ENCODE measurements at places on chromosomes 3 and 15.
A peak's percentile ranks its signal among the peaks of the same experiment; 100 is the strongest.

DNA sequence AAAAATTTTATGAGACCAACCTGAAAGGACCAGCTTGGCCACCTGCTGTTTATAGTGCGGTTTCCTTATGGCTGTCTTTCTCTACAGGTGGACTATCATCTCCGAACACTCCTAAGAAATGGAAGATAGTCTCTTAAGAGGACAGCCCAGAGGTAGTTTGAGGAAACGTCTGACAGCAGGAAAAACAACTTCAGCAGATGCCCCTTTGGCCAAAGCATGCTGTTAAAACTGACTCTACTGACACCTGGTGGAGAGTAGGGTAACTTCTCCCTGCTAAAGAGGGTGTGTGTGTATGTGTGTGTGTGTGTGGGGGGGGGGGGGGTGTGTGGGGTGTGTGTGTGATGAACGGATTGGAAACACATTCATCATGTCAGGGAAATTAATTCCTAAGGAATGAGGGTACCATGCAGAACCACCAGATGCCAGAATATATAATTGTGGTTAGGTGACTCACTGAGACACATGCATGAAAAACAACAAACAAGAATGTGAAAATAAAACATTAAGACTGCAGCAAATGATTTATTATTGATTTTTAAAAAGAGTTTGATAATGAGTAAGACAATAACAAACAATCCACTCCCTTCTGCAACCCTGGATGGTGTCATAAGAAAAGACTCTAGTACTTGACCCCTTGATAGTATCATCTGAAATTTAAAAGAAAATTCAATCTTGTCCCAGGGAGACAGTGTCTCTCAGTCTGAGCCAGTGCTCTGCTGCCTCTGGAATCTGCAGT is 256.5 kb downstream of the THRB start:
- H3K4me1 ChIP-seq: peaks cover 38% of the 10 kb centered on the region
- no peak overlapping the region for H3K4me3 ChIP-seq
- H3K36me3 ChIP-seq: no peaks in the 10 kb centered on the region
- H3K27ac ChIP-seq: no peak overlapping the region
- H3K27me3 ChIP-seq: no peaks in the 10 kb centered on the region

- no peaks in the 10 kb centered on the region for H3K4me1 ChIP-seq
- DNase-seq: no peak
- no peaks in the 10 kb centered on the region for H3K36me3 ChIP-seq
- no peaks in the 10 kb centered on the region for H3K27me3 ChIP-seq
Observed at GRCh38 chr3:110733045-110733444, 338.6 kb upstream of the NECTIN3 start.

- no peak for DNase-seq
- no peaks in the 10 kb centered on the region for H3K4me1 ChIP-seq
- no peak overlapping the region for H3K27ac ChIP-seq
- no peaks in the 10 kb centered on the region for H3K36me3 ChIP-seq
- H3K27me3 ChIP-seq: peaks cover 32% of the 10 kb centered on the region
- no peak overlapping the region for H3K4me3 ChIP-seq
Observed at GRCh38 chr3:10781981-10782380, 34.0 kb upstream of the SLC6A11 start.

DNA sequence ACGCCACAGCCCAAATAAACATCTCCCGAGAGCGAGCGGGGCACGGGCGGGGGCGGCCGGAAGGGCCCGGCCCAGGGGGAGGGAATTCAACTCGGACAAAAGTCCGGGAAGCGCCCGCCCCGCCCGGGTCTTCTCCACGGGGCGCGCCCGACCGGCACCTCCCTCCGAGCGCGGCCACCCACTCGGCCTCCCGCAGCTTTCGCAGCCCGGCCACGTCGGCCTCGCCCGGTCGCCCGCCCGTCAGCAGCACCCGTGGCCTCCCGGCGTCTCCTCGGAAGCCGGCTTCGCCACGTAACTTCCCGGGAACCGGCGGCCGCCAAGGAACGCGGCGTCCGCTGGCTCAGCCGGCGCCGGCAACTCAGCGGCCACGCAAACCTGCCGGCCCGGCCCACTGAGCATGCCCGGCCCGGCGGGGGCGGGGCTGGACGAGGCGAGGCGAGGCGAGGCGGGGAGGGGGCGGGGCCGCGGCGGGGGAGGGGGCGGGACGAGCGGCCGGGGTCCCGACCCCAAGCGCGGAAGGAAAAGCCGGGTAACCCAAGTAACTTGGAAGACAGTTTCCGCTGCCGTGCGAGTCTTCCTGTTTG is at the start of gene TJP1:
Gene TJP1, minus strand, starts transcription at position 369 of the 584 bp plus-strand sequence. CDS start 440 bp downstream, outside the sequence.
- no peak for DNase-seq
- no peaks in the 10 kb centered on the region for H3K36me3 ChIP-seq
- H3K27ac ChIP-seq: peak within 1 kb of the TSS; percentile 96
- no peaks in the 10 kb centered on the region for H3K4me1 ChIP-seq

DNA sequence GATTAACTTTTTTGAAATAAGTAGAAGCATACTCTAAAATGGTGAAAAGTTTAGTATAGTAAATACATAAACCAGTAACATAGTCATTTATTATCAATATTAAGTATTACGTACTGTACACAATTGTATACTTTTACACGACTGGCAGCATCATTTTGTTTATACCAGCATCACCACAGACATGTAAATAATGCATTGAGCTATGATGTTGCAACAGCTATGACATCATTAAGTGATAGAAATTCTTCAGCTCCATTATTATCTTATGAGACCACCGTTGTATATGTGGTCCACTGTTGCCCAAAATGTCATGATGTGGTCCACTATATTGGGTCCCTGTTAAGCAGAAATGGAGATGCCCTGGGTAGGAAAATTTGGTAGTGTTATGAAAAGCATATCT is 51.3 kb downstream of the DRD3 start:
- no peaks in the 10 kb centered on the region for H3K36me3 ChIP-seq
- H3K27me3 ChIP-seq: no peaks in the 10 kb centered on the region
- H3K27ac ChIP-seq: no peak overlapping the region
- DNase-seq: no peak

DNA sequence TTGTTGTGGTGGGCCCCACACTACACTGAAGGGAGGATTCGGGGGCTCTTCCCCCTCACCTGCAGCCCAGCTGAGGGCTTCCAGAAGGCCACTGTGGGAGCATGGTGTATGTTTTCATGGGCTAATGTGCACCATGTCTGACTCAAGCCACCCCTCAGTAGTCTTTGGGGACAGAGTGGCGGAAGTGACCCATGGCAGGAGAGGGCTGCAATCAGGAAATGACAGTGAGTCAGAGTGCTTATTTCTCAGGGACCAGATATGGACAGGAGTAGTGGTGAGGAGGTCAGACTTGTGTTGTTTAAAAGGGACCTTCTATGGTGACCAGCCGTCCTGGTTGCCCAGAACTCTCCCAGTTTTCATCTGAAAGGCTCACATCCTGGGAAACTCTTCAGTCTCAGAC is 32.8 kb upstream of the SLC9A9 start:
- no peak overlapping the region for H3K27ac ChIP-seq
- H3K4me1 ChIP-seq: no peaks in the 10 kb centered on the region
- H3K27me3 ChIP-seq: no peaks in the 10 kb centered on the region

DNA sequence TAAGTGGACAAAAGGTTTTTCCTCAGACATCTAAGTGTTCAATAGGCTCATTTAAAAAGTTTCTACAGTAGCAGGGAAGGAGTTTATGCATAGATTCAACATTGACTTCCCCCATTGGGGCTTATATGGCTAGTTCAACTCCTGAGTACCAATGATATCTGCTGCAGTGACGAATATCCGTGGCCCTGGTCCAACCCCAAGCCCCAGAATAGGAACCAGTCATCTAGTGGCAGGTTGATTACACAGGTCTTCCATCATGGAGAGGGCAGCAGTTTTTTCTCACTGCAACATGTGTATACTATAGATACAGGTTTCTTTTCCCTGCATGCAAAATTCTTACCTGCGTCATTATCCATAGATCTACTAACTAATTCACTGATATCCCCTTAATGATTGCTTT is 45.8 kb upstream of the KPNA4 start:
- no peaks in the 10 kb centered on the region for H3K4me1 ChIP-seq
- no peaks in the 10 kb centered on the region for H3K36me3 ChIP-seq
- no peaks in the 10 kb centered on the region for H3K27me3 ChIP-seq
- no peak overlapping the region for H3K4me3 ChIP-seq
- H3K27ac ChIP-seq: no peak overlapping the region

DNA sequence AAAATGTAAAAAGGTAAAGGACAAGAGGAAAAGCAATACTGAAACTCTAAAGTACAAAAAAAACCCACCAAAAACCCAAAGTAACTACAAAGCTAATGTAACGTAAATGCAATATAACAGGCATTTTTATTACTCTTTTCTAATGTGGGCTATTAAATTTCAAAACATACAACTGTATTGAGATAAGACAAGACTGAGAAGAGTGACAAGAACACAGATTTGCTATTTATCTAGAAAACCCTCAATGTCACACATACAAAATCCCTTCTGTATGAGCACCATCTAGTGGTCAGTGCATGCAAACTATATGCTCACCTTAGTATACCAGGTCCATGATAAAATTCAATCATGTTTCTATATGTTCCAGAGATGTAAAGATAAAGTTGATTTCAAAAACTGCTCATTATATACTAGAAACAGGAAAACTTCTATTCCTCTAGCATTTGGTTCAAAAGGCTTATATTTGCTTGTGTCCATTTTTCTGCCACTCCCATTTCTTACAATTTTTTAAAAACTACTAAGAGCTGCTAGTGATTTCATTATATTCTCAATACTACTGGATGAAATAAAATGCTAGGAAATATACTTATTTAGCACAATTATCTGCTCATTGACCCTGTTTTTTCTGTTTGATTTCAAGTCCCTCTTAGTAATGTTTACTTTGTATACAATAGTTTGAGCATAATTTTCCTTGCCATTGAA is 111.4 kb downstream of the DLG1 start:
- DNase-seq: no peak
- no peak overlapping the region for H3K4me3 ChIP-seq
- H3K36me3 ChIP-seq: peaks cover 17% of the 10 kb centered on the region
- H3K27ac ChIP-seq: no peak overlapping the region

GRCh38 chr3:39282057-39282456 is 2.2 kb upstream of the CX3CR1 start:
- no peak for DNase-seq
- H3K27me3 ChIP-seq: no peaks in the 10 kb centered on the region
- H3K27ac ChIP-seq: no peak overlapping the region
- H3K4me3 ChIP-seq: no peak overlapping the region

GRCh38 chr15:98121536-98121935 is 161.0 kb downstream of the ARRDC4 start:
- H3K36me3 ChIP-seq: no peaks in the 10 kb centered on the region
- no peaks in the 10 kb centered on the region for H3K27me3 ChIP-seq
- DNase-seq: no peak
- H3K4me1 ChIP-seq: no peaks in the 10 kb centered on the region
- H3K27ac ChIP-seq: no peak overlapping the region

- no peaks in the 10 kb centered on the region for H3K27me3 ChIP-seq
- DNase-seq: no peak
- H3K4me3 ChIP-seq: no peak overlapping the region
- peak overlapping the region; percentile 69 for H3K27ac ChIP-seq
- peaks cover 39% of the 10 kb centered on the region for H3K4me1 ChIP-seq
Observed at GRCh38 chr3:58629629-58630028, 36.9 kb downstream of the FAM3D start.

GRCh38 chr3:144774897-144775296 is 803.3 kb downstream of the DIPK2A start:
- H3K27ac ChIP-seq: no peak overlapping the region
- no peaks in the 10 kb centered on the region for H3K27me3 ChIP-seq

- peaks cover 12% of the 10 kb centered on the region for H3K4me1 ChIP-seq
- no peak overlapping the region for H3K4me3 ChIP-seq
- H3K36me3 ChIP-seq: peaks cover 9% of the 10 kb centered on the region
- no peaks in the 10 kb centered on the region for H3K27me3 ChIP-seq
- no peak for DNase-seq
Observed at GRCh38 chr15:42157381-42157780, 945 bp upstream of the PLA2G4F start.

DNA sequence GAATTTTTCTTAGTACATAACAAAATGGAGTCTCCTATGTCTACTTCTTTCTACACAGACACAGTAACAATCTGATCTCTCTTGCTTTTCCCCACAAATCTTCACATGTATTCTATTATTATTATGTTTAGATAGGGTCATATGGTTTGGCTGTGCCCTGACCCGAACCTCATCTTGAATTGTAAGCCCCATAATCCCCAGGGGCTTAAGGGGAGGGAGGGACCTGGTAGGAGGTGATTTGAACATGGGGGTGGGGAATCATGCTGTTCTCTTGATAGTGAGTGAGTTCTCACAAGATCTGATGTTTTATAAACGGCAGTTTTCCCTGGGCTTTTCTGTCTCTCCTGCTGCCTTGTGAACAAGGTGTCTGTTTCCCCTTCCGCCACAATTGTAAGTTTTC is 86.7 kb upstream of the SELENOK start:
- no peak overlapping the region for H3K27ac ChIP-seq
- no peaks in the 10 kb centered on the region for H3K36me3 ChIP-seq
- no peaks in the 10 kb centered on the region for H3K4me1 ChIP-seq
- no peak for DNase-seq
- no peak overlapping the region for H3K4me3 ChIP-seq

GRCh38 chr3:134404366-134404885 is 30.2 kb upstream of the AMOTL2 start:
- no peaks in the 10 kb centered on the region for H3K27me3 ChIP-seq
- H3K4me3 ChIP-seq: no peak overlapping the region
- no peaks in the 10 kb centered on the region for H3K4me1 ChIP-seq
- DNase-seq: no peak

DNA sequence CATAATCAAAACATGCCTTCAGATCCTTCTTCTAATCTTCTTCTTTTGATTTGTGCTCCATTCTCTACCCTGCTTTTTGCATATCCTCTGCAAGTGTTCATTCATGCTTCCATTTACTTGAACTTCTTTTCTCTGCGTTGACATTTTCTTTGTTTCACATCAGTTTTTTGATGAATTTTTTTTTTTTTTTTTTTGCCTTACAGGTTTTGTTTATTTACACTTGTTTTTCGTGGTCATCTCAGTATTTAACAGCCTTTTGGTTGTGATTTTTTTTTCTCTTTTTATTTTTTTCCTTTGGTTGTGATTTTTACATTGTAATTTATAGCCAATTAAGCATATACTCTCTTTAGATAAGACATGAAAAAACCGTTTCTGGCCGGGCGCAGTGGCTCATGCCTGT is 11.8 kb upstream of the SHQ1 start:
- H3K27ac ChIP-seq: no peak overlapping the region
- H3K4me1 ChIP-seq: no peaks in the 10 kb centered on the region
- no peak overlapping the region for H3K4me3 ChIP-seq
- DNase-seq: no peak
- no peaks in the 10 kb centered on the region for H3K36me3 ChIP-seq
